Prostate gland (tissue), 2 donors: ENCODE measurements at places on chromosomes 3 and 15. TPM values are rescaled to one million over a fixed set of nuclear protein-coding genes. Genes with fewer than 3 reads are reported as not detected.

The MORF4L1 gene
- total RNA-seq: 151 TPM

The NDN gene
- total RNA-seq: 46.9 TPM

The IL17RE gene
- 28.2 TPM for total RNA-seq

The GOLGA6A gene
- total RNA-seq: 4.4 TPM

The OXTR gene
- total RNA-seq: 1.6 TPM

The OR5H1 gene
- total RNA-seq: not detected

The PLCH1 gene
- total RNA-seq: 0.64 TPM

The ZBBX gene
- total RNA-seq: 3.0 TPM

The MEX3B gene
- 47.6 TPM for total RNA-seq

The HYKK gene
- total RNA-seq: 11.2 TPM

The SAMD7 gene
- not detected for total RNA-seq

The HTR3E gene
- not detected for total RNA-seq

The WNT5A gene
- 9.5 TPM for total RNA-seq

The RBP2 gene
- not detected for total RNA-seq

The EFCAB12 gene
- total RNA-seq: 6.2 TPM

The TRH gene
- not detected for total RNA-seq

The GOLGA8N gene
- 3.9 TPM for total RNA-seq

The OR5K2 gene
- total RNA-seq: not detected

The ARGFX gene
- not detected for total RNA-seq

The RHOV gene
- total RNA-seq: 5.9 TPM

The CPLX3 gene
- total RNA-seq: 40.5 TPM

The RIOX2 gene
- total RNA-seq: 18.1 TPM
